ENCODE measurements at places on chromosomes 11 and 22.

GRCh38 chr22:24156141-24156912 lies 25.0 kb upstream of the SUSD2 start:
- DNase-seq = peak; percentile 56

- no peak for DNase-seq
Measured at GRCh38 chr11:26323837-26324236, 8.1 kb upstream of the ANO3 start.

GRCh38 chr11:95563173-95563572 lies 226.4 kb downstream of the FAM76B start:
- no peak for DNase-seq

GRCh38 chr22:47564651-47565434 lies 802.4 kb downstream of the TBC1D22A start:
- DNase-seq = no peak

DNA sequence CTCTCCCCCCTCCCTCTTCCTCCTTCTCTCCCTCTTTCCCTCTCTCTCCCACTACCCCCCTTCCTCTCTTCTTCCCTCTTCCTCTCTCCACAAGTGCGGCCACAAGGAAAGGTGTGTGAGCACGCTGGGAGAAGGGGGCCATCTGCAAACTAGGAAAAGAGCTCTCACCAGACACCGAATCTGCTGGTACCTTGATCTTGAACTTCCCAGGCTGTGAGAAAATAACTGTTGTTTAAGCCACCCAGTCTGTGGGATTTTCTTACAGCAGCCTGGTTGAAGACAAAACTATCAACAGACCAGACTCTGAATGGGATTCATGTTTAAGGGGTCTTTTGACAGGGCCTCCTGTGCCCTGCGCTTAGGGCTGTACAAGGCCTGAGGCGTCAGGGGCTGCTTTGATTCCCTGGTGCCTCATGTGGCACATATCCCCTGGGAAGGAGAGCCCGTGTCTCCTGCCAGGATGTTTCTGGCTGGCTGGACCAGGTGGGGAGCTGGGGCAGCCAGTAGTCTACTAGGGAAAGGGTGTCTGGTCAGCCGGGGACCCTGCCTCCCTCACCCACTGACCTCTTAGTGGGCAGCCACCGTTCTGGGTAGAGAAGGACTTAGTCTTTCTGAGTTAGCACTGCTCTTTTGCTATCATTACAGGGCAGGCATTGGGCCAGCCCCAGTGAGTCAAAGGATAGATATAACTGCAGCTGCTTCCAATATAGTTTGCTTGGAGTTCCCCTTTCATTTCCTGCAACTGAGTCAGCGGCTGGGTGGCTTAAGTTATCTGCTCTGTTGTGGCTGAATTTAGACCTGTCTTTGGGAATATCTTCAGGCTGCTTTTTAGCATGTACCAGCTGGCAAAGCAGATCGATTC lies 6.2 kb downstream of the PANX1 start:
- DNase-seq = no peak

DNA sequence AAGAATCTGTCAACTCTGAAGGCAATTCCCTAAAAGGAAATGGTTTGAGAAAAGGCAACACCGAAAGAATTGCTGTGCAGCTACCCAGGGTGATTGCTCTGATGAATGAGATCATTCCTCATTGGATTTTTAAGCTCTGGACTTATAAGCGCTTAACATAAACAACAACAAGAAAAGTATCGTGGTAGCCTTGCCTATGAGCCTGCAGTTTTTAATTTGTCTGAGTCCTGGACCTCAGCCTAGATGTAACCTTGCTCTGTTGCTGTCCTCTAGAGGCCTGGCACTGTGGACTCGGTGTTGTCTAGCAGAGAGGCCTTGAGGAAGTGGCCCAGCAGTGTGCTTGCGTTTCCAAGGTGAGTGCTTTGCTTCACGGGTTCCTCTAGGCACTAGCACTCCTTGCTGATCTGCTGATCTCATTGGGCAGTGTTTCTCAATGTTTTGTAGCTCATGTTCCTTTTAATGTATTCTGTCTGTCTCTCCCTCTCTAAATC lies 20.4 kb downstream of the CCDC81 start:
- no peak for DNase-seq

DNA sequence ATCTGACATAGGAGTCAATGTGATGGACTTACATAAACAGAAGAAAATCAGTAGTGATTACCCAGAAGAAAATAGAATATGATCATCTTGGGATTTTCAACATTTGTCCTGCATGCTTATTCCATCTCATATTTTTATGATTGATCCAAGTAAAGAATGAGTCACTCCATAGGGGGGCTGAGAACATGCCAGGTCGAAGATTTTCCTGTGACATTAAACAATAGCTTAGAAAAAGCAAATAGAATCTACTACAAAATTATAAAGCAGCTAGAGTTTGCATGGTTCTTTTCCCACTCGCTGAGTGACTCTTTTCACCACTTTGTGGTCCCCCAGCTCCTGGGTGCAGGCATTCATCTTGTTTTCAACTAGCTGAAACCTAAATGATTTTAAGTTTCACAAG lies 56.3 kb downstream of the DDI1 start:
- DNase-seq = no peak

DNA sequence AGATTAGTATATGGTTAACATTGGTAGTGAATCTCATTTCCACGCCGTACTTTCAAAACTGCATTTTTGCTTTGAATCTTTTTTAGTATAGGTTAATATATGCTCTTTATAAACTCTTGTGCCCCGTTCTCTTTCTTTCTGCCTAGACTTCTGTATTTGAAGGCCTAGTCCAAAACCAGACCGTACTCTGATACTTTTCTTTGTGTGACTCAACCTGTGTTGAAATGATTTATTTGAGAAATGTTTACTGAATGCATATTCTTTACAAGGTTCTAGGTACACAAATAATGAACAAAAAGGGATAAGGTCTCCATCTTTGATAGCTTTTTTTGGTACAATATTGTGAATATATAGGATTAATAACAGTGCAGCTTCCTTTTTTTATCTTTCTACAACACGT lies 68.3 kb downstream of the HIPK3 start:
- DNase-seq = no peak

DNA sequence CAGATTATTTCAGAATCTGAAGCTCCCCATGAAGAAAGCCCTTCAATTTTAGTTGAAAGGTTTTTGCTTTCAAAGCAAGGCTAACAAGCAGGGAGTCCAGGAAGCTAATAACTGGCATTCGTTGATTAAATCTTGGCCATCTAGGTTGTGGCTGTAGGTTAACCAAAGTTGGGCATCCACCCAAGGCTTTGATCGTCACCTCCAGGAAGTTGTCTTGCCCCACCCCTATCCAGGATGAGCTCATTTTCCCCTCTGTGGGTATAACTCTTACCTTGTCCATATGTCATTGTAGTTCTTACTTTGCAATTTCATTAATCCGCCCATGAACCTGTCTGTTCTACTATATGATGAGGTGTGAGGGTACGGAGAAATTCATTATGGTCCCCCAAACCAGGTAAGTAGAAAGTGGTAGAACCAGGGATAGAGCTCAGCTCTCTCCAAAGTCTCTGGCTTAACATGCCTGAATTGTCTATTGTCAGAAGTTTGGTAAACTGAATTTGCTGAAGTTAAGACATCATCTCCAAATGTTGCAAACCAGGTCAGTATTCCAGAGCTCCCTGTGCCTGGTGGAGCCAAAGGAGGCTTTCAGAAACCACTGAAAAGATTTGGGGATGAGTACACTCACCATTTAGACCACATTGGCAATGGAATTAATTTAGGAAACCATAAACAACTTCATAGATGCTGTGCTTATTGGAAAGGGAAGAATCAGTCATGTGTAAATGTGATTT lies 97.1 kb downstream of the CD44 start:
- DNase-seq = peak; percentile 19

GRCh38 chr22:32661296-32661695 lies 140.2 kb upstream of the TIMP3 start:
- no peak for DNase-seq

DNA sequence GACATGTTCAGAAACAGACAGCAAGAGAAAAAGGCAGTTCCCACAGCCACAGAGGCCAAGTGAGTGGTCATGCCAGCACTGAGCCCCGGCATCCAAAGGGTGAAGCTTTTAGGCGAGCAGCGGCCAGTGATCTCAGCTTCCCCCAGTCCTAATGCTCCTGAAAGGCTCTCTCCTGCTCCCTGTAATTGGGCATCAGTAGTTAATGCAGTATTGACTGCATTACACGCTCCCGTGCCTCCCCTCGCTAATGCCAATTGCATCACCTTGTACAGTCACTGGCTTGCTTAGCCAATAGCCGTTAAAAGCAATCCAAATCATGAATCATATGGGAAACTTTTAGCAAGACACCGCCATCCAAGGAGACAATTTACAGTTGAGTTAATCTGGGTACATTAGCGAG lies 4.9 kb downstream of the LMO1 start:
- no peak for DNase-seq

- no peak for DNase-seq
Measured at GRCh38 chr11:61106894-61107470, 4.7 kb downstream of the CD5 start.

GRCh38 chr22:37324340-37325038 lies 42.2 kb downstream of the CYTH4 start:
- DNase-seq = no peak

GRCh38 chr11:42462558-42463310 lies 849.1 kb upstream of the API5 start:
- DNase-seq = no peak

GRCh38 chr11:111472228-111472627 lies 40.0 kb downstream of the BTG4 start:
- no peak for DNase-seq

DNA sequence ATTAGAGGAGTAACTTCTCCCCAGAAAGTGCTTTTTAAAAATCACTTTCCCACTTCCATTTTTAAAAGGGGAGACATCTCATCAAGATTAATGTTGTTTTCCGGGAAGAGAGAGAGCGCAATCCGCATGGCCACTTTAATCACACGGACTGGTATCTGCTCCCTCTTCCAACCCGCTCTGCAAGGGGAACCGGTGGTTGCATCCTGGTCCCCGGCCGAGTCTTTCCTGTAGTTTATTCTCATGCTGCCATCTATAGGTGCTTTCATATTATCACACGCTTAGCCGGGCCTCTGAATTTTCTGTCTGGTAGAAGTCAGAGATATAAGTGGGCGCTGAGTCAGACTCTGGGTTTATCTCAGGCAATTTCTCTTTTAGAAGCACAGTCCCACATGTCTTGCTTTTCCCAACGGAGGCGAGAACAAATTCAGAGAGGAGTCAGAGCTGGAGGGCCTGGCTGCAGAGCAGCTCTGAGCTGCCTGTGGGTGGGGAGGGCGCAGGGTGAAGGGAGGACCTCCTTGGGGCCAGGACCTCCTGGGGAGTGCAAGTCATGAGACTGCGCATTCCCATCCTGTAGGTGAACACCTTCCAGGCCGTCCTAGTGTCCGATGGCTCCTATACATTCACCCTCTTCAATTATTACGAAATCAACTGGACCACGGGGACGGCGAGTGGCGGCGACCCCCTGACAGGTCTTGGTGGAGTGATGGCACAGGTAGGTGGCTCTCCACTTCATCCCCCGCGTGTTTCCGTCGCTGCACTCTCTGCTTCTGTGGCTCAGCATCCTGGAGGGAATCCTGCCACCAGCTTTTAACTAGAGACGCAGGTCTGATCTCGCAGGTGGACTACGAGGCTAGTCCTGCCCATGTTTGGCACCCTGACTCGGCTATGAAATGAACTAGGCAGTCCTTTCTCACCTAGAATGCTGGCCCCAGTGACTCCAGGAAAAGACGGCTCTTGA lies 11.7 kb downstream of the TECTA start:
- peak; percentile 1 for DNase-seq

DNA sequence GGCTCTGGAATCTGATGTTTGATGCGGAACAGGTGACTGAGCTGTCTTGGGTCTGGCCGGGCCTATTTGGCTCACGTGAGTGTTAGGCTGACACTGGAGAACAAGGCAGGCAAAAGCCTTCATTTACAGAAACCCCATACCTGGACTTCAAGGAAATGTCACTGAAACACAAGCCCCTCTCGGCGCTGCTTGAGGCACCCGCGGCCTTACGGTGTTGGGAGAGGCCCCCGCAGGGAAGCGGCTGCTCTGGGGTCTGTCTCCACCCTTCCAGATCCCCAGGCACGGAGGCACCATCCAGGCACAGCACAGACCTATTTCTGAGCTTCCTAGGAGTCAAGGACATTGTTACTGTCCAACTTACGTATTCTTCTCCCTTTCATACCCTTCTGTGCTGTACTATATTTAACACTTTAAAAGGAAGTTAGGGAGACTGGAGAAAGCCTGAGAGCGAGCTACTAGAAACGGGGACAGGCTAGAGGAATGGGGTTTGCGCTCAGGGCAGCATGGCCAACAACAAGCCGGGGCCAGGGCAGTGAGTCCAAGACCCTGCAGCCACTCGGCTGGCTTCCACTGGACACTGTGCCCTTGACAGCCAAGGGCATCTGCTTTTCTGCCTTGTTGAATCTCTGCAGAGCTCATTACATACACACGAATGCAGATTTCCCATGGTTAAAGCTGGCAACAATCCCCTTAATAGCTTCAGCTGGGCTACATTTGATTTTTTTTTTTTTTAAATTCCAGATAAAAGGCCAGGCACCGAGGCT lies 23.8 kb downstream of the DRD4 start:
- DNase-seq = no peak

GRCh38 chr22:39277142-39277607 lies 32.4 kb upstream of the PDGFB start:
- no peak for DNase-seq

- peak; percentile 17 for DNase-seq
Measured at GRCh38 chr11:126282736-126283591, at the start of gene TIRAP. Gene TIRAP, plus strand, starts transcription at chr11:126283093. Its CDS starts 7,802 bp downstream, at chr11:126290895.

GRCh38 chr22:50080077-50080465 lies 5.2 kb downstream of the MLC1 start:
- DNase-seq = no peak

DNA sequence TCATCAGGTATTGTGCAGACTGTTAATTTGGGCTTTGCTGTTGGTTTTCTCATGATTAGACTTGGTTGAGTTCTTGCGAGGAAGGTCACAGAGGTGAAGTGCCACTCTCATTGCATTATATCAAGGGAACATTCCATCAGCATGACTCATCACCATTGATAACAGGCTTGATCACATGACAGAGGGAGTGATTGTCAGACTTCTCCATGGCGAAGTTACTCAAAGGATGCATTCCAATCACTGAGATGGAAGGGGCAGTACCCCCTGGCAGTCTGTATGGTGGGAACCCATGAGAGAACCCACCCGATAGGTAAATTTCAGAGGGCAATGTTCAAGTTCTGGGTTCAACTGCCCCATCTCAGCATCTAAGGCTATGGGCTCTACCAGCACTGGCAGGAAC lies 19.4 kb upstream of the P2RY2 start:
- DNase-seq = no peak

DNA sequence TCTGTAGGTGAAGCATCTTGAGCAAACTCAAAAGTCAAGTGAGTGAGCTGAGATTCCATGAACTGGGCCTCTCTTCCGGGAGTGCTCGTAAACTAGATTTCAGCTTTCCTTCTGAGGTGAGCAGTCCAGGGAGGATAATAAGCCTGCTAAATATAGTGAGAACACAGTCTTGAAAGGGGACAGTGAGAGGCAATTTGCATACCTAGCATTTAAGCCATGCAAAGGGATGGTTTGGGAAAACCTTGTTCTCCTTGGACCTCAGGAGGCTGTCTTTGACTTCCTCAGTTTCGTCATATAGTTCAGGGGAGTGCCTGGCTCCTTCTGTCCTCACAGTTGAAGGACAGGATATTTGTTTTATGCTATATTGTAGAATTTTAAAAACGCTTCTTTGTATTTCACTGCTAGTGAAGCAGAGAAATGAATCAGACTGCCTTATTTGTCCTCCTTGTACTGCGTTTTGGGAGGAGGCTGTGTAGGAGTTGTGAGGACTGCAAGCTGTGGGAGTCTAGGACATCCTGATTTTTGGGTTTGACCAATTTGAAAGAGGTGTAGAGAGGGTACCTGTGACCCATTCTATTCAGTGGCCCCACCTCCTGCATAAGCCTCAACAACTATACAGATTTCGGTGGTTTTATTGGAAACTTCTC lies 11.0 kb upstream of the SORL1-AS1 start:
- DNase-seq = no peak

GRCh38 chr22:31530823-31531195 lies 34.5 kb downstream of the SFI1 start:
- DNase-seq = no peak

All from activated naive CD4-positive, alpha-beta T cell (primary cell).